Activated effector memory CD4-positive, alpha-beta T cell treated with Interleukin-2 at 50 U/mL for 16 hours (primary cell): ENCODE measurements at places on chromosomes 11 and 22.

- DNase-seq: no peak
Measured at GRCh38 chr11:48006301-48006992, 26.1 kb downstream of the PTPRJ start.

DNA sequence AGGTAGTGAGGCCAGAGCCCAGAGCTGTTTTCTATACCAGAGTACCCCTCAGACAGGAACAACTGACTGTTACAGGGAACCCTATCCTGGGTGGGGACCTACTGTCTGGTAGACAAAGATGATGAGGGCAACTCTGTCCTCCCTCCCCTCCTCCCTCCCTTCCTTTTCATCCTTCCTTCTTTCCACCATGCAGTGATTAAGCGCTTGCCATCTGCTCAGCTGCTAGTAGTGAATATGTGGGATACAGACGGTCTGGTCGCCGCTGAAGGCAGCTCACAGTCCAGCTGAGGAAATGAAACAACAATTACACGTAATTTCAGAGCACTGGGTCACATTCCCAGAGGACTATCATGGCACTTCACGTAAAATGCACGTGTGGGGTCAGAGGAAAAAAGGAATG lies 597.1 kb downstream of the BUD13 start:
- DNase-seq: no peak

GRCh38 chr22:38167988-38168407 lies 13.6 kb downstream of the PLA2G6 start:
- no peak for DNase-seq

- DNase-seq: no peak
Measured at GRCh38 chr11:70844387-70844786, 408.0 kb downstream of the SHANK2 start.

- DNase-seq: no peak
Measured at GRCh38 chr11:6404342-6405051, 14.2 kb downstream of the SMPD1 start.

- no peak for DNase-seq
Measured at GRCh38 chr22:22673628-22674027, 29.2 kb downstream of the GGTLC2 start.

DNA sequence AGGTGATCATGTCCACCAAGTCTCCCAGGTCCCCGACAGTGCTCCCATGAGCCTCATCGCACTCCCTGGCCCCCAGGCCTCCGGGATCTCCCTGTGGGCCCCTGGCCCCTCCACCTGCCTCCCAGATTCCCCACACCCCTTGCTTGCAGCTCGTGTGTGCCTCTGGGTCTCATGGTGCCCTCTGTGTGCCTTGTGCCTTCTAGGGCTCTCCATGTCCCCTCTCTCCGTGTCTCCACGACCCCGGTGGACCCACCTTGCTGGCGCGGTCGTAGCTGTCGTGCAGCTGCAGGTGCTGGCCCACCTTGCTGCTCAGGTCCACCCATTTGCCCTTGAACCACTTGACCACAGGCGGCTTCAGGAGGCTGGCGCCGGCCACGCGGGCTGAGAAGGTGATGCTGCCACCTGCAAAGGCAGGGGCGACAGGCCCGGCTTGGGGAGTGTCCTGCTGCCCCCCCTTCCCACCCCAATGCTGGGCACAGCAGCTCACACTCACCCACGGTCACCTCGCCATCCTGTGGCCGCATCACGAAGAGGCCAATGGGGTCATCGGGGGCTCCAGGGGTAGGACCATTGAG lies 2.9 kb downstream of the MYBPC3 start:
- DNase-seq: no peak
